GM06990 (cell line): ENCODE measurements at places on chromosomes 12 and 14.
A peak's percentile ranks its signal among the peaks of the same experiment; 100 is the strongest.

GRCh38 chr14:87321548-87321947, 671.4 kb downstream of the GALC start:
- no peak for DNase-seq

DNA sequence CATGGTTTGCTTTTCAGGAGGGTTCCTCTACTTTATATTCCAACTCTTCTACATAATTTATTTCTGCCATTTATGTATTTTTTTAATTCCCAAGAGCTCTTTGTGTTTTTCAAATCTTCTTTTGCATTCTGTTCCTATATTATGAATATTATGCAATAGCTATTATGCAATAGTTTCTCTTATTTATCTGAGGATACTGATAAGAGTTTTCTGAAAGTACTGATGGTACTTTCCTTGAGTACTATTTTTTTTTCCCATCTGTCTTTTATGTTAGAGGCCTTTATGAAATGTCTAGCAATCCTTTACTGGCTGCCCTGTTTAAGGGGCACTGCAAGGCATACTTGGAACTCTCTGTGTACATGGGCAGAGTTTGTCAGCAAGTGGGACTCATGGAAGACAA, 93.4 kb downstream of the SLC41A2 start:
- DNase-seq: no peak

GRCh38 chr12:29690728-29691127, 93.0 kb downstream of the TMTC1 start:
- DNase-seq: no peak

DNA sequence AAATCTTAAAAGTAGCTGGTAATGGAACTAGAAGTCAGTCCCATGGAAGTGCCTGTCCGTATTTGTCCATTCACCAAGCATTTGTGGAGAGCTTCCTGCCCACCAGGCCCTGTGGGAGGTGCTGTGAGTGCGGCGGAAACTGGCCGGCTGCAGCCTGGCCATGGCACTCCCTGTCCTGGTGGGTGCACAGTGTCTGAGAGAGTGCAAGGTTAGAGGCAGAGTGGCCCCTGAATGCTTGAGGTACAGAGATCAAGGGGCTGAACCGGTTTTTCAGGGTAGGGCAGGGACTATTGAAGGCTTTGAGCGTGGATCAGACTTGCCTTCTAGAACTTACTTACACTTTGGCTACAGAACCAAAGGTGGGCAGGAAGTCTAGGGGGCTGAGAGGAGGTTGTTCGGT, 92.9 kb downstream of the ESR2 start:
- DNase-seq: no peak

DNA sequence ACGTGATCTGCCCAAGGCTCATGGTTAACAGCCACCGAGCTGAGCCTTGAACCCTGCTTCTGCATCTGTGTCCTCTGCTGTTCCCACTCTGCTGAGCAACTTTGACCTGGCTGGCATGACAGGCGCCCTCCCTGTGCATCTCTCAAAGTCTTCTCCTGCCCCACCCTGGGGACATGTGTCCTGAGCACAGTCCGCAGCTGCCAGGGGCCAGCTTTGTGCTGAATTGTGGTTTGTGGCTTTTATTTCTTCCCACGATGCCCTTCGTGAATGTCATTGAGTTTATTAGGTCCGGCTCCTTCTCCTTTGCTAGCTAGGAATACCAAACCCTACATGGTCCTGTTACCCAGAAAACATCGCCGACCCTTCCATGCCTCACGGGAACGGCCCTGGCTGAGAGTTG, 161.0 kb downstream of the TSPAN9 start:
- DNase-seq: no peak

GRCh38 chr12:77319166-77319565, 253.8 kb upstream of the E2F7 start:
- DNase-seq: no peak

GRCh38 chr14:81303258-81303935, 82.6 kb upstream of the GTF2A1 start:
- DNase-seq: peak; percentile 46
